Cardiac muscle cell (in vitro differentiated cells and primary cell): ENCODE measurements at places on chromosomes 5 and 9. TPM values are rescaled to one million over a fixed set of nuclear protein-coding genes. Genes with fewer than 3 reads are reported as not detected.

EFNA5 gene
- 4.5 and 5.5 TPM in 2 replicates for polyA plus RNA-seq

MRRF gene
- 45.3 and 45.5 TPM in 2 replicates for polyA plus RNA-seq

BHMT gene
- 0.42 and 0.54 TPM in 2 replicates for polyA plus RNA-seq

FAM78A gene
- polyA plus RNA-seq: 21.5 and 29.5 TPM in 2 replicates

MIGA2 gene
- polyA plus RNA-seq: 44.7 and 48.7 TPM in 2 replicates

IL31RA gene
- not detected in 2 replicates for polyA plus RNA-seq

- DNase-seq: peak; percentile 79
Observed at GRCh38 chr5:176542596-176543427, 5.6 kb upstream of the RNF44 start.

DNA sequence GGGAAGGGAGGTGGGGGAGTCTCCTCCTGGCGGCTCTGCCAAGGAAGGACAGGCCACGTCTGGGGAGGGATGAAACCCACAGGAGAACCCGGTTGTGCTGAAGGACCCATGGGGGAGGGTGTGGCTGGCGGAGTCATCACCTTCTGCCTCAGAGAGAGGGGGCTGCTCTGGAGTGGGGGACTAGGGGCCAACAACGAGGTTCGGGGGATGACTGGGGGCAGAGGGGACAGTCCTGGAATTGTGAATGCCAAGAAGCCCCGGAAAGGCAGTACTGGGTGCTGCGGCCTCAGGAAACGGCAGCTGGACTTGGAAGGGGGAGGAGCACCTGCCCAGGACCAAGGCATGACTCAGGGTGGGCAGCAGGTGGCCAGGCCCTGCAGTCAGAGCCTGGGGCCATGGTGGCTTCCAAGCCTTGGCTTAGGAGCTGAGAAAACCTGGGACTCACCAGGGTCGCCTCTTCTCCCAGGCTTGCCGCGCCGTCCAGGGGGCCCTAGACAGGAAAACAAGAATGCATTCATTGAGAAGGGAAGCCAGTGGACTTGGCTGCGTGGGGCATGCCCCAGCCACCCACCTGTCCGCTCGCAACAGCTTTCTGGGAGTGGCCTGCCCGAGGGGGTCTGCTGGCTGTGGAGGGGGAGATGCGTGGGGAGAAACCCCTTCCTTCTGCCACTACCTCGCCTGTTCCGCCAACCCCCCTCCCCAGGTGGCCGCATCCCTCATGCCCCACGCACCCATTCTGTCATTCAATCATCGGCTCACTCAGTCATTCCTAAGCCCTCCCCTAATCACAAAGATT lies 74.0 kb upstream of the PHYKPL start:
- DNase-seq: no peak

GRCh38 chr5:1478271-1479035 lies 33.2 kb upstream of the SLC6A3 start:
- no peak for DNase-seq

DNA sequence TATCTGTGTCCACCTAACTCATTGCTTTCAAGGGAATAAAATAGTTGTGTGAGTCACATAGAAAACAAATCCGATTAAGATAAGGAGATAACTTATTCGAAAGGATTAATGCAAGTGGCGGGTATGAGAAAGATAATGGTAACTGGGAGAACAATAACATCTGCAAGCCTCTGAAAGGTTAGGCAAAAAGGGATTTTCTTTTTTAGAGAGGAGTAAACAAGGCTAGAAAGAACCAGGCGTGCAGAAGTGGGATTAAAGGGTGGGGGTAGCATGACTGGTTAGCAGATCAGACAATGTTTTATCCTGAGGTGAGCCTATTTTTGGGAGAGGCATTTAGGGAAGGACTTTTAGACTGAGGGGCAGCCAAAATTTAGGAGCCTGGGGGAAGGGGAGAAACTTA lies 34.7 kb upstream of the JMY start:
- no peak for DNase-seq

DNA sequence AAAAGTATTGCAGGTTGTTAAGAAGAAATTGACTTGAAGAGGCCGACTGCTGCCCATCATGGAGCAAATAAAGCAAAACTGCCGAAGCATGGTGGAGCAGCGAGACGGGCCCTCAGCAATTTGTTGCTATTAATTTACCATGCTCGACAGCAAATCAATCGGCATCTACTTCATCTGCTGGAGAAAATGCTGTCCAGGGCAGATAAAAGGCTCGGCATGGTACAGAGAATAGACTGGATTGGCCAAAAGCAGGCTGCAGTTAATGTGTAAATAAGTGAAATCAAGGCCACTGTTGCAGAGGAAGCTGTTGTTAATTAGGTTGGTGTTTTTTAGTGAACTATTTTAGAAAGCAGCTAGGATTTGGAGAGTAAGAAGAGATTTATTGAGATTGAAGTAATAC lies 8.3 kb downstream of the TLE4 start:
- no peak for DNase-seq

DNA sequence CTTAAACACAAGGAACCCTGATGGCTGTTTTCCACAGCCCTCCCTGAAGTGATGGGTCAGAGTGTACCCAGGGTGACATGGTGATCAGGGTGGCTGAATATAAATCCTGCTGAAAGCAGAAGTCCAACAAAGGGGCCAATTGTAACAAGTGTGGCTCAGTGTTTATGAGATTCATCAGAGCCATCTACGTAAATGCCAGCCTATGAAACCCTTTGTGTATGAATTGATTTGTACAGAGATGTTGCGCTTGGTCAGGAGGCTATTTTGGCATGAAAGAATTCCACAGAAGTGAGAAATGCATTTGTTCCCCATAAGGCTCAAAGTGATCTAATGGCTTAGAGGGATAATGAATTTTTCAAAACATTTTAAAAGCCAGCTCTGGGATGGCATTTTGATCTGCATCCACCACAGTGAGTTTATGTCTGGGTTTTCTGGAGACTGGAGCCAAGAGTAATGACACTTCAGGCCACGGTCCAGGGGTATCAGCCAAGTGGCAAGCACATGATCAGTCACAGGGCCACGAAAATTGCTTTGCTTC lies 12.4 kb downstream of the PRUNE2 start:
- DNase-seq: no peak

- DNase-seq: peak; percentile 21
Observed at GRCh38 chr5:38724301-38725030, 121.3 kb upstream of the OSMR start.

GRCh38 chr5:116543501-116543900 lies 31.1 kb downstream of the SEMA6A start:
- DNase-seq: no peak

DNA sequence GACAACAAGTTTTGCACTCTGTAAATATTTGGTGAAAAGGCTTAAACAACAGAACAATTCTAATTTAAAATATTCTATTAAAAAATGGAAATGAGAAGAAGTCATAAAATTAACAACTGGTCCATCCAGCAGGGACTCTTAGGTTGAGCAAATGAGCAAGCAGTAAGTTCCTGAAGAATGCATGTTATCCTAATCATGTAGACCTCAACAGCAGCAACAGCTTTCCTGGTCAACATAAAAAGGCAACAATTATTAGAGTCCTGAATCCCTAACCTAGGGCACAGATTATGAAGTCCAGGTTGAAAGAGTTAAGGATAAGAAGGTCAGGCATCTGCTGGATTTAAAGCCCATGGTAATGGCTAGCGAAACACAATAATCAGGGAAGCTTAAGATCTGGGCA lies 120.9 kb downstream of the SSBP2 start:
- DNase-seq: no peak

DNA sequence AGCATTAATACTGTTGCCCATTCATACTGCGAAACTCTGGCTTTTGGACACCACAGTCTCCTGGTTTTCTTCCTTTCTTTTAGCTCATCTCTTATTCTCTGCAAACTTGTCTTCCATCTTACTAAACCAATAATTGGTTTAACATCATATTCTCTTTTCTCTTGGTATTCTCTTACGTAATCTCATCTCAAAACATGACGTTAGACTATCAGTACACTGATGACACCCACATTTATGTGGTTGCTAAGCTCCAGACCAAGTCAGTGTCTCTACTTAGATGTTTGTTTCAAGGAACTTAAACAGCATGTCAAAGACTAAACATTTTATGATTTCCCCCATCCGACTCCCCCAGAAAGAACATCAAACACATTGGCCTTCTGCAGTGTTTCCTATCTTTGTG lies 2.1 kb downstream of the PRRC1 start:
- DNase-seq: peak; percentile 28

DNA sequence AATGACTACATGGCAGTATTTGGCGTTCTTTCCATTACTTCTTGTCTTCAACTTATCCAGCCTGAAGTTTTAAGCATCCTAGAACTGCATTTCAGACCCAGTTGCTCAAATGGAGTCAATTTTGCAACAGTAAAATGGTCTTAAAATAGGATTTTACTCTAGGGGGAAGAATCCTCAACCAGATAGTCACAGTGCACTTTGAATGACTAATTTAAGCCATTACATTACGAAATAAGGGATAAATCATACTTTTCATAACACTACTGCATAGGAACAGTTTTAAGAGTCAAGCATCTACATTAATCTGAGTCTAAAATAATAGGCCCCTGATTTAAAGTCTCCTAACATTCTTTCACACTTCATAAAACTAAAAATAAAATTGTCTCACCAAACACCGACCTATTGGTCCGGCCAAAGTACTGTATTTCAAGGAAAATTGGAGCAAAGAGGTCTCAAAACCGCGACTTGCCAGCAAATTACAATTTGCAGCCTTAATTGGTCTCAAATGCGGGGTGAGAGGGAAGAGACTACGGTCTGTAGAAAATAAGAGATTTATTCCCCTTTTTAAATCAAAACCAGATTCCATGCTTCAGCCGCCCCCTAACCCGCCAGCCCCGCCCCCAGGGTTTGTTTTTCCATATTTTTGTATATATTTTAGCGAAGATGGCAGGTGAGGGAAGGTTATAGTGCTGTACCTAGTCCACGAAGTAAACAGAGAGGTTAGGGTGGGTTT lies 1.2 kb upstream of the SMARCA2 start:
- peak; percentile 58 for DNase-seq

DNA sequence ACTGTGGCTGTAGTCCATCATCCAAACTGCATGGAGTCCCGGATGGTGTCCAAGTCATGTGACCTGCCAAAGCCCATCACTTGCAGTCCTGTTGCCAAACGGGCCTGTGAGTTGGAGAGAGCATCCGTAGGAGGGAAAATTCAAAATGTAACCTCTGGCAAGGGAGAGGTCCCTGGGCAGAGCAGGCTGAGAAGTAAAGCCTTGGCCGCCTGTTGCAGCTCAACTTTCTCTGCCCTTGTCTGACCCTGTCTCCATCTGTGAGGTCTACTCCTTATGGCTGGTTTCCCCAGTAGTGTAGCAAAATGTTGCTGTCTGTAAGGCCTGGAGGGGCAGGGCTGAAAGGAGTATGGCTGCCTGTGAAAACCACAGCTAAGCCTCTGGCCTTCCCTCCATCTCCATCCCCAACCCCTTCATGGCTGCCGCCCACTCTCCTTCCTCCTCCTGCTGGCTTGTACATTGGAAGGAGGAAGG lies 163.5 kb downstream of the SEMA6A start:
- peak; percentile 46 for DNase-seq

DNA sequence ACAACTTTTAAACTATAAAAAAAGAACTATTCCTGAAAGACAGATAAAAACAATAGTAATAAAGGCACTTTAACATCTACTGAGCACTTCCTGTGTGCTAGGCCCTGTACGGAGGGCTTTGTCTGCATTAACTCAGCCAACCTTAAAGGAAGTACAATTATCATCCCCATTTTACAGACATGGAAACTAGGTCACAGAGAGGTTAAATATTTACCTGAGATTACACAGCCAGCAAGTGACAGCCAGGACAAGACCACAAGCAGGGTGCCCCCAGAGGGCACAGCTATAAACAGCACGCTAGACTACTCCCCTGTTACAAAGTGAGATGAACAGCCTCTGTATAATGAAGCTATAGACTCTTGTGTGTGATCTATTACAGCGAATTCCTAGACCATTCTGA lies 25.5 kb downstream of the DDX31 start:
- no peak for DNase-seq

DNA sequence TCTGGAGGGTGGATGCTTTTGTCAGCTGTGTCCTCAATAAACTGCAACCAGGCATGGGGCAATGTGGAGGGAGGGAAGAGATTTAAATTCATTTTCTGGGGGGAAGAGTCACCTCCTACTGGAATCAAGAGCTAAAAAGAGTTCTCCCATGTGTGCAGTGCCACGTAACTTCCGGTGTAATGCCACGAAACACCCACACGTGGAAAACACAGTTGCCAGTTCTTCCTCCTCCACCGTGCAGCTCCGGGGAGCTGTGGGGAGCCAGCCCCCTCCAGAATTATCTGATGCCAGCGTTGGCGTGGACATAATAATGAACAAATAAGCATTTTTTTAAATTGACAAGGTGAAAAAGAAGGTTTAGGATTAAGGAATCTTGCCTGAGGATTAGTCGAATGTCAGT lies 32.1 kb upstream of the MED10 start:
- no peak for DNase-seq

DNA sequence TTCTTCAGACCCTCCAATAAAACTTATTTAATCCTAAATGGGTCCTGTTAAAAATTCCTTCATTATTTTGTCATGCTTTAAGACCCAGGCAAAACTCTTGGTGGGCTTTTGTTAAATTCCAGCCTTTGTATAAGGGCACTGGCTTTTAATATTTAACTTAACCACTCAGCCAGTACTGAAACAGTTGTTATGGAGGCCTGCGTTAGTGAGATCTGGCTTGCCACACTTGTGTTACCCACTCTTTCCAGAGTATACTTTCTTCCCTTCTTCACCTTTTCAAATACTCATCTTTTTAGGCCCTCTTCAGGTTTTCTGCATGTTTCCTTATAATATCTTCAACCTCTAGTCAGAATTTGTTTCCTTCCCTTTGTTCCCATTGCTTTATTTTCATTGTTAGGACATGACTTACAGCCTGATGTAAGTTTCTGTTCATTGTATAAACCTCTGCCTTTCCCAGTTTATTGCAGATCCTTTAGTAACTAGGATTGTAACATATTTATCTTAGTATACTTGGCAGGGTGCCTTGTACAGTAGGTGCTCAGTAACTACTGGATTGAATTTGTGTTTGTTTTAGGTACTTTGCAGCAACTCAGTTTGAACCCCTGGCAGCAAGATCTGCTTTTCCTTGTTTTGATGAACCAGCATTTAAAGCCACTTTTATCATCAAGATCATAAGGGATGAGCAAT lies 48.8 kb downstream of the LNPEP start:
- peak; percentile 56 for DNase-seq

DNA sequence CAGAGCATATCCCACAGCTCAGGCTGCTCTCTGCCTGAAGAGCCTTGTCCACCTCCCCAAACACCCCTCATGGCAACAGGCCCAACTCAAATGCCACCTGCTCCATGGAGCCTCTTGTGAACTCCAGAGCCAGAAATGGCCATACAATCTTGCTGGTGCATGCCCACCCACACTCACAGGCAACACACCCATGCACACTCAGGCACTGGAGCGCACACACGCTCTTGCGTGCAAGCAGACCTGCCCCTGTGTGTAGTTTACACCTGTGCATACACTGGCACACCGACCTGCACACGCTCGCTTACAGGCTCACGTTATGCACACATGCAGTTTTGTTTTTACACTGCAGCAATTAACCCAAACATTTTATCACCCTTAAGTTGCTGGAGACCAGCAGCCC lies 40.0 kb downstream of the HRH2 start:
- DNase-seq: no peak

- DNase-seq: no peak
Observed at GRCh38 chr9:133162861-133163503, 732 bp downstream of the GBGT1 start.

- no peak for DNase-seq
Observed at GRCh38 chr5:116778032-116778431, 203.4 kb upstream of the SEMA6A start.
